Activated T-cell treated with anti-CD3 and anti-CD28 coated beads for 1 hour (primary cell): ENCODE measurements at places on chromosomes 7 and 10.

GRCh38 chr7:36625247-36625646, 99.0 kb downstream of the AOAH start:
- no peak for DNase-seq

DNA sequence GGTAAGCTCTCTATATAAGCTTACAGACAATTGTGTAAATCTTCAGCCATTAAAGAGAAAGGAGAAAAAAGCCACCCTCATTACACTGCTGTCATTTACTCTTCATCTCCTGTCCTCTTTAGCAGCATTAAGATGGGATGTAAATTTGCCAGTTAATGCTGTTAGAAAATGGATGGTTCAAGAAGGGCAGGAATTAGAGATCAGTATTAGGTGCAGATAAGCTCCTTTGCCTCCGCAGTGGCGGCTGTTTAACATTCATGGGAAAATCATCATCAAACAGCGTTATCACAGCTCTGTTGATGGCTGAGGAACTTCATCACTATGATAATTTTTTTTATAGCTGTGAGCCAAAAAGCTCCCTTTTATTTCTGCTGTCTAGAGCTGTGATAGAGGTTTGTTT, 61.8 kb upstream of the FAM204A start:
- no peak for DNase-seq

GRCh38 chr10:3139216-3139910, 33.2 kb downstream of the PITRM1 start:
- no peak for DNase-seq

DNA sequence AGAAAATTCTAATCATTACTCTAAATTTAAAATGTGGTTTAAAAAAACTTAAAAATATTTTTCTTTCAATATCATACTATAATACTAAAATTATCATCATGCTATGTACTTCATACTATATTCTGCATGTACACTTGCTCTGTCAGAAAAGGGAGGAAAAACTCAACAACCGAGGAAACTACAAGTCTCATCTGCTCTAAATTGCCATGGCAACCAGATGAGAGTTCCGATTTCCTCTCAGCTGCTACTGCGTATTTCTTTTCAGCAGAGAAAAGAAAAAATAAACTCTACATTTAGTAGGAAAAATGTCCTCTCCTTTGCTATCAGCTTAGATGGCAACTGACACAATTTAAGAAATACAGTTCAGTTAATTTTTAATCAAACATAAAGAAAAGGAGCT, 178.9 kb downstream of the SRPK2 start:
- DNase-seq: no peak

DNA sequence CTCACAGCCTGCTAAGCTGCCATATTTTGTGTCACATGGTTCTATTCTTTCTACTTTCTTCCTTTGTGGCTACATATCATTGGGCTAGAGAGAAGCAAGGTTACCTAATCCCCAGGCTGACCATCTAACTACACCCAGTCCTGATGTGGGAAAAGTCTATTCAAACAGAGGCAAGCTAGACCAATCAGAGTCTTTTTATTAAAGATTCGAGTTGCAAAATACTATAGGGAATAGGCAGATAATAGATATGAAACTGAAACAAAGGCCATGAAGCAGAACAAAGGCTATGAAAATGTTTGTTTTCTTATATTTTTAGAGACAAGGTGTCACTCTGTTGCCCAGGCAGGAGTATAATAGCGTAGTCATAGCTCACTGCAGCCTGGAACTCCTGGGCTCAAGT, 36.7 kb downstream of the MTERF1 start:
- no peak for DNase-seq

GRCh38 chr10:84539216-84539615, 210.8 kb downstream of the CCSER2 start:
- no peak for DNase-seq
